Pancreas (tissue), 10 donors: ENCODE measurements at places on chromosomes 16 and 17. TPM values are rescaled to one million over a fixed set of nuclear protein-coding genes. Genes with fewer than 3 reads are reported as not detected.

The NXPH3 gene
- 0.24 TPM for total RNA-seq

The TP53TG3C gene
- total RNA-seq = not detected

The KRTAP2-3 gene
- not detected for total RNA-seq

DNA sequence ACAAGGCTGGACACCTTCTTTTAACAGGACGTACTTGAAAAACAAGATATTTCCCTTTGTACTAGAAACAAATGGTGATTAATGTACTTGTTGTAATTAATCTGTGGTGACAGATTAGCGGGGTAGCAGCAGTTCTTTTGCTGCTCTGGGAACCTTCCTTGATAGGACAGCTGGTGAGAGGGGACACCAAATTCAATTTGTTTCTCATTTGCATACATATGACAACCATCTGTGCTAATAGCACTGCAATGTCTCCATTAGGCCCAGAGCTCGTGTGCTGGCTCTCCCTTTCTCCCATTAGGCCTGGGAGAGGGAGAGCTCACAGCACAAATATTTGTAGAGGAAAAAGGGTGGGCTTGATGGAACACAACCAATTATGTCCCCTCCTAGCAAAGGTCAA, 221.0 kb upstream of the HS3ST3A1 start:
- no peaks in the 10 kb centered on the region for H3K27me3 ChIP-seq
- no peaks in the 10 kb centered on the region for H3K4me1 ChIP-seq
- no peak for DNase-seq
- no peak overlapping the region for H3K27ac ChIP-seq
- no peaks in the 10 kb centered on the region for H3K36me3 ChIP-seq
- H3K4me3 ChIP-seq = no peak overlapping the region

DNA sequence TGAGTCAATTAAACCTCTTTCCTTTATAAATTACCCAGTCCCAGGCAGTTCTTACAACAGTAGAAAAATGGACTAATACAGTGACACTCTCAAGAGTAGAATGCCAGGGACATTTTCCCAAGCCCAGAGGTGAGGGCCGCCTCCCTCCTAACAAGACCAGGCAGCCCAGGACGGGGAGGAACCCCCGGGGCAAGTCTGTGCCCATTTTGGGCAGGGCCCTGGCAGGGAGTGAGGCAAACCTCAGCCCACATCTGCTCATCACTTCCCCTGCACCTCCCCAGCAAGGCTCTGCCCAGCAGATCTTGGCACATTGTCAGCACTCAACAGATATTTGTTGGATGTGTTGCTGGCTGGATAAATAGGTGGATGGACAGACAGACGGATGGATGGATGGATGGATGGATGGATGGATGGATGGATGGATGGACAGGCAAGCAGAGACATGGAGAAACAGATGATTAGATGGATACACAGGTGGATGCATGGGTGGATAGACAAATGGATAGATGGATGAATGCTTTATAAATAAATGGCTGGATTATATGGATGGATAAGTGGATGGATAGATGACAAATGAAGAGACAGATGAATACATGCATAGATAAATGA, 271.3 kb downstream of the PARN start:
- no peaks in the 10 kb centered on the region for H3K36me3 ChIP-seq
- no peaks in the 10 kb centered on the region for H3K27me3 ChIP-seq
- DNase-seq = no peak
- H3K4me1 ChIP-seq = no peaks in the 10 kb centered on the region

DNA sequence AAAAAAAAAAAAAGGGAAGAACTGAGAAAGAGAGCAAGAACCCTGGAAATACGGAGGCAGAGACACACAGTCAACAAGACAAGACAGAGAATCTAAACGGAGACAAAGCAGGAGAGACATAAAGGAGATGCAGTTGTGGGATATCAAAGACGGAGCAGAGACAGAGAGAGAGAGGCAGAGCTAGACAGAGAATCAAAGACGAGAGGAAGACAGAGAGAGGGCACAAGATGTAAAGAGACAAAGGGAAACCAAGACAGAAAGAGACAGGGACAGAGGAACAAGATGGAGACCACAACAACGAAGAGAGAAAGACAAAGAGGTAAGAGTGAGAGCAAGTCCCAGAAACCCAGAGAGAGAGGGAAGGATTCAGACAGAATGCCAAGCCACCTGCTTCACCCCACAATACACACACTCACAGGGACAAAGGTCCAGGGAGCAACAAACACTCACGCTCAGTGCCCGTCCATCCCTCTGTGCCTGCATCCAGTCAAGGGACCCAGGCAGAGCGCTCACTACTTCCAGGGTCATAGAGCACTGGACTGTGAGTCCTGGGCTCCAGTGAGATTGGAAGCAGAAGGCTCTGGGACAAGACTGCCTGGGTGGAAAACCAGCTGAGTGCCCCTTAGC, 88.9 kb downstream of the C16orf78 start:
- no peaks in the 10 kb centered on the region for H3K36me3 ChIP-seq
- H3K27ac ChIP-seq = no peak overlapping the region
- no peaks in the 10 kb centered on the region for H3K4me1 ChIP-seq
- DNase-seq = no peak
- H3K27me3 ChIP-seq = no peaks in the 10 kb centered on the region

GRCh38 chr17:42270170-42270535, 6.0 kb downstream of the STAT5B start:
- no peaks in the 10 kb centered on the region for H3K27me3 ChIP-seq
- H3K4me3 ChIP-seq = no peak overlapping the region
- H3K36me3 ChIP-seq = no peaks in the 10 kb centered on the region
- no peak for DNase-seq
- H3K27ac ChIP-seq = no peak overlapping the region
- no peaks in the 10 kb centered on the region for H3K4me1 ChIP-seq

- no peaks in the 10 kb centered on the region for H3K27me3 ChIP-seq
- H3K36me3 ChIP-seq = no peaks in the 10 kb centered on the region
- H3K4me1 ChIP-seq = peaks cover 5% of the 10 kb centered on the region
- no peak for DNase-seq
- no peak overlapping the region for H3K27ac ChIP-seq
Measured at GRCh38 chr17:67095803-67096202, 51.4 kb downstream of the CACNG1 start.

DNA sequence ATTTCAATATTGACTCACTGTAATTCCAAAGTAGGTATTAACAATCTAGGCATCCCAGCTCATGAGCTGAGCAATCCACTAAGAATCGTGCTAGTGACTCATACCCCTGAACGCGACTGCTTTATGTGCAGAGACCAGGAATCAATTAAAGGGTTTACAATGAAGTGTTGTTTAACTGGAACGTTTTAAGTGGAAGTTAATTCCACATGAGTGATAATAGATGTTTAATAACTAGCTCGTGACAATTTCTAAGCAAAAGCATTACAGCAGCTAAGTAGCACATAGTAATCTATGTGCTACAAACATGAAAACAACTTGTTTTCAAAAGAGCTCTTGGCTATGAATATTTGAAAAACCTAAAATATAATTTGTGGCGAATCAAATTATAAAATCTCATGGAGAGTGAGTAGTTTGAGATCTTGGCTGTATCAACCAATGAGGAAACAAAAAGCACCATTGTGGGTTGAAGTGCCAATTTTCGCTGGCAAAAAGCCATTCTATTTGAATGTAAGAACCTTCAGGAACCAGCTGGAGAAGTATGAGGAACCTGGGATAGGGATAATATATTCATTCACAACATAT, 9.4 kb downstream of the GJC1 start:
- no peaks in the 10 kb centered on the region for H3K36me3 ChIP-seq
- H3K4me3 ChIP-seq = no peak overlapping the region
- H3K4me1 ChIP-seq = no peaks in the 10 kb centered on the region
- DNase-seq = no peak
- no peaks in the 10 kb centered on the region for H3K27me3 ChIP-seq
- H3K27ac ChIP-seq = no peak overlapping the region

- H3K4me3 ChIP-seq = no peak overlapping the region
- DNase-seq = no peak
- no peaks in the 10 kb centered on the region for H3K4me1 ChIP-seq
- H3K27me3 ChIP-seq = no peaks in the 10 kb centered on the region
- H3K36me3 ChIP-seq = no peaks in the 10 kb centered on the region
Measured at GRCh38 chr16:50386774-50387173, 18.0 kb upstream of the BRD7 start.

DNA sequence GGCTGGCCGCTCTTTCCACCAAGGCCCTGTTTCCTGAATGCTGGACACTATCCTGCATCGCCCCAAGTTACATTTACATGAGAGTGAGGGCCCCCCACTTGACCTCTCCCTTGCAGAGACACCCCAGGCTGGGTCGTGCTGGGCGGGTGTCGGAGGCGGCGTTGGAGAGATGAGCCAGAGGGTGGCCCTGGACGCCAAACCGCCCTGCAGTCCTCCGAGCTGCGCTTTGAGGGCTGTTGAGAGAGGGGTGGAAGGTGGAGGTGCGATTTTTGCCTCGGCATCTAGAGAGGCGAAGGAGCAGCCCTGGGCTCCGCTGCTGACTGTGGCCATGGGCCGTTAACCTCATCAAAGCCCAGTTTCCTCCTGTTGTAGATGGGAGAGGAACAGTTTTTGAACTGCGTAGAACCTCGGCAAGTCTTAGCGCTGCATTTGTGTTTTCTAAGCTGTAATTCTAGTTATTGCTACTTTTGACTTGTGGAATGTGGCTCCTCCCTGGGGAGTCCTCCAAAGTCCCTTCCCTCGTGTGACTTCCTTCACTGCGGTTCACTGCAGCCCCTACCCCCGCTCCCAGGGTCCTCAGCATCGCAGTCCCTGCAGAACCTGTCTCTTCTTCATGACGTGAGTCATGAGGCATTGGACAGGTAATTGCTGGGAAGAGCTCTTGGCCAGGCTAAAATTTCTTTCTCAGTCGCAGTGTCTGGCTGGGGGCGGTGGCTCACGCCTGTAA, 986 bp upstream of the ELOB start:
- peaks cover 5% of the 10 kb centered on the region for H3K36me3 ChIP-seq
- DNase-seq = peak; percentile 34
- H3K4me1 ChIP-seq = peaks cover 20% of the 10 kb centered on the region
- peak overlapping the region; percentile 100 for H3K4me3 ChIP-seq
- H3K27ac ChIP-seq = peak overlapping the region; percentile 100

DNA sequence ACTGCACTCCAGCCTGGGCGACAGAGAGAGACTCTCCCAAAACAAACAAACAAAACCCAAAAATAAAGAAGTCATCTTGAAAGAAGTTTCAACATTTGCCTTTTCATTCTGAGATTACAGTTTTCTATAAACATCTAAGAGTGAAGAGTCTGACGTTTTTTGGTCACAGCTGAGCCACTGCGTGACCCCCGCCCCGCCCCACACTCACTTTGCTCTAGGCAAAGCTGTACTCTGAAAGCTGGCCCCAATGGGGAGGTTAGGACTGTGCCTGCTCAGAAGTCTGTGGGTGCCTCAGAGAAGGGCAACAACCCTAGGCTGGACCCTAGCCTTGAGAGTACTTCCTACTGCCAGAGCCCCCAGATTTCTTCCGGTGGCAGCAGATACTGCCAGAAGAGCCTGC, 19.3 kb downstream of the CYB5D2 start:
- no peak overlapping the region for H3K4me3 ChIP-seq
- DNase-seq = no peak
- no peak overlapping the region for H3K27ac ChIP-seq
- peaks cover 1% of the 10 kb centered on the region for H3K36me3 ChIP-seq

GRCh38 chr17:46892192-46892703, 30.7 kb upstream of the GOSR2 start:
- no peaks in the 10 kb centered on the region for H3K36me3 ChIP-seq
- DNase-seq = no peak
- H3K4me1 ChIP-seq = no peaks in the 10 kb centered on the region
- no peaks in the 10 kb centered on the region for H3K27me3 ChIP-seq

DNA sequence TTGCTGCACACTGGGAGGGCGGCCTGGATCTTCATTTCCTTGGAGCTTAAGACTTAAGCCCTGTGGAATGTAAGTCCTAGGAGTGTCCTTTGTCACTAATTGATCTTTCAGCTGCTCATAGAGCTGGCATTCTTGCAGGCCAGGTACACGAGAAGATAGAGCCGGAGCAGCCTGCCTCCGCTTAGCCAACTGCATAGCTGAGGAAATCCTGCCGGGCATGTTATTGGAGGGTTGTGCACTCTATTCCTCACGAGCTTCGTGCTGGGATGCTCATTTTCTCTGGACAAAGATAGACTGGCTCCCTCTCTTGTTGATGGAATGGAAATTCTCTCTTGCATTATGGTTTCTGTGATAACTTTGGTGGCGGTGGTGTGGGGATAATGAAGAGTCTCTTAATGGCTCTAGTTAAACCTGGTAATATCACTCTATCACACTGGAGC, 76.9 kb downstream of the RPA1 start:
- no peak overlapping the region for H3K4me3 ChIP-seq
- no peaks in the 10 kb centered on the region for H3K36me3 ChIP-seq

GRCh38 chr17:45351831-45352230, 35.0 kb upstream of the MAP3K14 start:
- no peak for DNase-seq
- no peaks in the 10 kb centered on the region for H3K27me3 ChIP-seq
- H3K4me3 ChIP-seq = no peak overlapping the region
- H3K4me1 ChIP-seq = no peaks in the 10 kb centered on the region

GRCh38 chr16:58124601-58124915, 4.6 kb downstream of the CFAP20 start:
- no peak for DNase-seq
- H3K4me3 ChIP-seq = no peak overlapping the region
- no peak overlapping the region for H3K27ac ChIP-seq
- H3K4me1 ChIP-seq = peaks cover 38% of the 10 kb centered on the region

GRCh38 chr17:43020789-43021740, 1.1 kb downstream of the VAT1 start:
- H3K27ac ChIP-seq = peak overlapping the region; percentile 59
- H3K4me3 ChIP-seq = peak overlapping the region; percentile 53
- H3K4me1 ChIP-seq = peaks cover 12% of the 10 kb centered on the region
- H3K27me3 ChIP-seq = no peaks in the 10 kb centered on the region
